HT1080 (cell line): ENCODE measurements at places on chromosomes 7 and 10.

DNA sequence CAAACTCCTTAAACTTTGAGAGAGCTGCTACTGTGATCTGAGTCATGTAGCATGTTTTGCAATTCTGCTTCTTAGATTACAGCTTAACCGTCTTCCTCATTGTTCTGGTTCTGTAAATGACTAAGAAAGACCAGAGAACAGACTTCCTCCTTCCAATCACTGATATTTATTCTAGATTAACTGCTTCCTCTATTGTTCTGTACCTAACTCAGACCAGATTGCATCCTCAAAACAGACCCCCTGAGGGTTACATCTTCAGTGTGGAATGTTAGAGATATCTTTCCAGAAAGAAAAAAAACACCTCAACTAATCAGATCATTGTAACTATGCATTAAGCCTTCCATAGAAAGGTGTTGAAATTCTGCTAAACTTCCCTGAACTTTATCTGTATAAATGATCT, 5.7 kb upstream of the PIP start:
- DNase-seq, result peak; percentile 76

GRCh38 chr10:132449051-132449810, 52.2 kb downstream of the PWWP2B start:
- DNase-seq, result no peak

- no peak for DNase-seq
These were observed 120.3 kb upstream of the PTPRZ1 start for GRCh38 chr7:121752706-121753105.

DNA sequence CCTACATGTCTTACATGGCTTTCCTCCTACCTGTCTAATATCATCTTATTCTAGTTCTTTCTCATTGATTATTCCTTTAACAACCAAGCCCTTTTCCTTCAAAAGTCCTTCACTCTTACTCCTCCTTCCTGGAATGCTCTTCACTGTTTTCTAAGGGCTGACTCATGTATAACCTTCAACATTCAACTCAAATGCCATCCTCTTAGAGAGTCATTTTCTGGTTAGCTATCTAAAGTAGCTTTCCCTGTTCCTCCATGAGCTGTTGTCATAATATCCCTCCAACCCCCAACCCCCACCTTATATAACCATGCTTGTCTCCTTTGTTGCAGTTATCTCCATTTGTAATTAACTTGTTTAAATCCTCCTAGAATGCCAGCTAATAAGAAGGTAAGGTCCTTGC, 286.8 kb downstream of the ADK start:
- DNase-seq, result peak; percentile 78

- peak; percentile 86 for DNase-seq
These were observed 79.1 kb downstream of the PRTFDC1 start for GRCh38 chr10:24873281-24873683.

DNA sequence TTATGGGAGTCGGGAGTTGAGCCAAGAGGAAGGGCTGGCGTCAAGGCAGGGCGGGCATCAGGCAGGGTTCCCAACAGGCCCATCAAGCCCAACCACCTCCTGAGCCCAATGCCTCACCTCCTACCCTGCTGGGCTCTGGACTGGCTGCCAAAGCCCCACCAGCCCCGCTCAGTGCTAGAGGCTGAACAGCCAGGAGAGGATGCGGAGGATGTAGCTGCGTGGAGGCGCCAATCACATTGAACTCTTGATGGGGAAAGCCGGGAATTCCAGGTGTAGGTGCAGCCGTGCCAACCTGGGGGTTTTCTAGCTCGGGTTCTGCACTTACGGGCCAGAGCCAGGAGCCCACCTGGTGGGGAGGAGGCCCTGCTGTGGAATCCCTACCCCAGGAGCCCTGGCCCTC, 12.9 kb downstream of the ATP5MF start:
- DNase-seq, result no peak

- DNase-seq, result no peak
These were observed 386.5 kb upstream of the PFKP start for GRCh38 chr10:2680821-2681220.

DNA sequence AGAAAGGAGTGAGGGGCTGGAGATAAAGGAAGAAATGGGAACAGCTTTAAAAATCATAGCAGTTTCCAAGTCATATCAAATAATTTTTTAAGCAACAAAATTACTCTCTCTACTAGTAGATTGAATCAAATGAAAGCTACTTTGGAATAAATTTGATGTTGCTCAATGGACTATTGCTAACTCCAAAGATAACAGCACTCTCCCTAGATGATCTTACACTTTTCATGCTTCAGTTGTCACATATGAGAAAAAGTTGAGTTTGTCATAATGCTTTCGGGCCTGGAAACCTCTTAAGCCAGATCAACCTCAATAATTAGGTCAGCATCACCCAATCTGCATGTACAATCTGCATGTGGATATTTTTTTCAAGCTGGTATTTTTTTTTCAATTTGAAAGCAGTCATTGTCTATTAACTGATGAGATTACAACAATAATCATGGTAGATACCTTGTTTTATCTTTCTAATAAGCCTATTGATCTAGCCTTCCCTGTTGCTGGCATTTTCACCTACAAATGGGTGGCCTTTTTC, 31.3 kb downstream of the LIPJ start:
- no peak for DNase-seq

DNA sequence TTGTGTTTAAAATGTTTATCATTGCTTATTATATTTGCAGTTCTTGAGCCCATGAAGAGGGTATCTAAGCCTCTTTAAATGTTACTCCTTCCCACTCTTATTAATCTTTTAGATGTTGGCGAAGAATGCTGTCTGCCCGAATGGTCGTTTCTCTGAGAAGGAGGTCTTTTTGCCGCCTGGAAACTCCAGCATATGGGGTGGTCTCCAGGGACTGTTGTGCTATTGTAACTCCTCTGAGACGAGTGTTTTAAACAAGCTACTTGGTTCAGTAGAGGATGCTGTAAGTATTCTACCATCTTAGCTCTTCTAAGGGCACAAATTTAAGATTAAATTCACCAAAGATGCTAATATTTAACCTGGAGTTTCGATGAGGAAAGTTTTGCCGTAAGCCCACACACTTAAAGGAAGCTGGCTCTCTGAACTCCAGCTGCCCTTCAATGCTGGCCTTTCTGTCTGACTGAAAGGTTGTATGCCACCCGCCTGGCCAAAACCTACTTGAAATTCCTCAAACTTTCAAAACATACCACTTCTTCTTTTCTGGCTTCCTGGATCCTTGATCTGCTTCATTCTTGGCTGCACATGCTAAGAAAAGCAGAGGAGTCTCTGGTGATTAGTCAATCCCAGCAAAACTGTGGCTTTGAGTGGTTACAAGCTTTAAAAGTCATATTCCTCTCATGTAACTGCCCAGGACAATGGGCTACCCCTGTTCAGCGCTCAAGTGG, 74.7 kb downstream of the ABCA13 start:
- DNase-seq, result no peak

GRCh38 chr7:22717760-22718159, 9.2 kb upstream of the IL6 start:
- DNase-seq, result no peak

DNA sequence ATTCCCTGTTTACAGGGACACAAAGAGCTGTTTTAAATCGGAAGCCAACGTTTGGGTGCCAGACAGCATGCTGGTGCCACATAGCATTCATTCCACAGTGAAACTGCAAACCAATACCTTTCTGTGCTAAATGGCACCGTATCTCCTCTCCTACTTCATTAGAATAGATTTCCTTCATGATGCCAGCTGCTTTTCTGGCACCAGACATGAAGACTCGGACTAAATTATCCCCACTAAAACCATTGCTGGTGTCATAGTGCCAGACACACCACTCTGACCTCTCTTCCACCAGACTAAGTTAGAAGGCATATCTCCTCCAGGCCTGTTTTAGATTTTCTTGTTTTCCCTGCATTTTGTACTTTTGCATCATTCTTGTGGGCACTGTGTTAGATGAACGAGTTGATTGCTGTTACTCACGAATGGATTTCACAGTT, 155.1 kb downstream of the ETV1 start:
- DNase-seq, result no peak

DNA sequence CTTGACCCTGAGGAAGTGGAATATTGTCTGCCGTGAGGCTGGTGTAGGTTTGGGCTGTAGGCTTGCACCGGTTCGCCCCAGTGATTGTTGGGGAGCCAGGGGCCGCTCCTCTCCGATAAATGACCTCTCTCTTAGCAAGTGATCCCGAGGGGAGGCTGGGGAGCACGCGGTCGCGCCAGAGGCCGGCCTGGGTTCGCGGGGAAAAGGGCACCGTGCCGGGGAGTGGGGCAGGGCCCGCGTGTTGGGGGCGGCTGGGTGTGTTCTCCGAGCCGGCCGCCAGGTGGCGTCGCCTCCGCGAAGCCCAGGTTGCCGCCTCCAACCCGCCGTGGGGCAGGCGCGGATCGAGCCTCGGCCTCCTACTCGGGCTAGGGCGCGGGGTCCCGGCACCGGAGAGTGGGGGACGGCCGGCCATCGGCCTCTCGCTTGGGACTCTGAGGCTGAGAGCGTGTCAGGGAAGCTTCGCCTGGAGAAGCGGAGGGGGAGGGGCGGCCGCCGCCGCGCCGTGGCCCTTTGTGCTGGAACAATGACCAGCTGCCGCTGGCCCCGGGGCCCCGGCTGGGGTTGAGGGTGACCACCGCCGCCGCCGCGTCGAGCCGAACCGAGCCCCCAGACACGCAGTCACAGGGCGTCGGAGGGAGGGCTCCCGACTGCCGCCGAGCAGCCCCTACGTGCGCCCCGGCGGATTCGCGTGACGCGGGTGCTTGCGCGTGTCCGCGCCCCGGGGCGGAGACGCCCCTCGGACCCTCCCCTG, 442 bp upstream of the LZTS2 start:
- DNase-seq, result peak; percentile 66

DNA sequence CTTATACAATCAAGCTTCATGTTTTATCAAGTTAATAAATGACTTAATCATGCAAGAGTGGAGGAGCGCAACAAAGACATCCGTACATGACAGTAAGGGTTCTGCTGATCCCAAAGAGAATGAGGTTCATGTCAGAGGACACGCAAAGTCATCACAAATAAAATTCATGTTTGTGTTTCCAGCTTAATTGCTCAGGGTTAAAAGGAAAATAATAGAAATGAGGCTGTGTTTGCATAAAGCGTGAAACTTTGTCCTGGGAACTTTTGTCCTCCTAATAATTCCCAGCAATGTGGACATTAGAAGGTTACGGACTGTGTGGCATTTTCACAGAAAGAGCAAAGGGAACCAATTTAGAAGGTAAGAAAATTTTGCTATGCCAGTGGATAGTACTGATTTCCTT, 237.3 kb downstream of the INHBA start:
- DNase-seq, result no peak

- DNase-seq, result no peak
These were observed 48.7 kb downstream of the VIPR2 start for GRCh38 chr7:159095979-159096411.

DNA sequence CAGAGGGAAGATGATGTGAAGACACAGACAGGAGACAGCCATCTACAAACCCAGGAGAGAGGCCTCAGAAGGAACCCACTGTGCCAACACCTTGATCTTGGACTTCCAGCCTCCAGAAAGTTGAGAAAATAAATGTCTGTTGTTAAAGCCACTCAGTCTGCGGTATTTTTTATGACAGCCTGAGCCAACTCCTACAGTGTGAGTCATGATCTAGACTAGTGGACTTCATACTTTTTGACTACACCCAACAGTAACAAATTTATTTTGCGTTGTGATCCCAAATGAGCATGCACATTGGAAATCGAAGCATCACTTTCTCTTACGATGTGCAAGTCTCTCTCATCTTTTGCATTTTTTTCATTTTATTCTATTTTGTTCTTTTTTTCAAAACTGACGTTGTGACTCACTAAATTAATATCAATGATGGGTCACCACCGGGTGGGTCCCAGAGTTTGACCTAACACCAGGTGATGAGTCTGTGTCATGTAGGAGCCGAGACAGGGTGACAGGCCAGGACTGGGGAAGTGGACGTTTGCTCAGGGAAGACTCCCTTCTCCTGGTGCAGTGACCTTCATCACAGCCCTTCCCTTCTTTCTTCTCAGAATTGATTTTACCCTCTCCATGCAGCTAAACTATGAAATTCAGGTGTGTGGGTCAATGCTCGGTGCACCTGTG, 28.9 kb downstream of the PHYH start:
- DNase-seq, result peak; percentile 63

- DNase-seq, result no peak
These were observed 99.0 kb upstream of the GATA3 start for GRCh38 chr10:7955446-7955845.

GRCh38 chr10:120578890-120579289, 121.9 kb downstream of the PLPP4 start:
- no peak for DNase-seq

DNA sequence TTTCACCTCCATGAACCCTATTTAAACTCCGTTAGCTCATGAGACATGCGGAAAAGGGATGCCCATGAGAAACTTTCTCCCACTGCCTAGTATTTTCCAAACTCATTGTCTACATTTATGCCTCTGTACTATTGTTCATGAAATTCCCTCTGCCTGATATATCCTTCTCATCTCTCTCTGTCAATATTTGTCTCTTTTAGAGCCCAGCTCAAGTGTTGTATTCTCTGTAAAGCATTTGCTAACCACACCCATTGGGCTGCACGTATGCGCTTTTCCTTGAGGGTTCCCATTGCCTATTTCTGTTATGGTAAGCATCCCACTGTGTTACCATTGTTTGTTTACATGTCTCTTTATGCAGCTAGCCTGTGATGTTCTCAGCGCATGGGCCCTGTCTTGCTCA, 211.4 kb downstream of the MDFIC start:
- no peak for DNase-seq

- peak; percentile 67 for DNase-seq
These were observed 44.6 kb upstream of the VDAC2 start for GRCh38 chr10:75165684-75166622.

- DNase-seq, result no peak
These were observed 10.3 kb downstream of the PWWP2B start for GRCh38 chr10:132407243-132407746.

DNA sequence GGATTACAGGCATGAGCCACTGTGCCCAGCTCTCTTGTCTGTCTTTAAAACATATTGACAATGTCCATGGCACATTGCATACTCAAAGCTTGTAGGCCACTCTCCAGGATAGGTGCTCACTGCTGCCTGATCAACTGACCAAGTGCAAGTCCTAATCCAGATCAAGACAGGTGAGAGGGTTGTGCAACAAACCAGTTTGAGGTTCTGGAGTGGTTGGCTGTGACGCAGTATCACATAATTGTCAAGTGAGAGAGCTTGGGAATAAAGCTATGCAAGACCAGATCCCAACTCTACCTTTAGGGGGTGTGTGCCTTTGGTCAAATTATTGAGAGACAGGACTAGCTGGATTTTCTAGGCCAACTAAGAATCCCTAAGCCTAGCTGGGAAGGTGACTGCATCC, 43.0 kb upstream of the OPN4 start:
- no peak for DNase-seq

DNA sequence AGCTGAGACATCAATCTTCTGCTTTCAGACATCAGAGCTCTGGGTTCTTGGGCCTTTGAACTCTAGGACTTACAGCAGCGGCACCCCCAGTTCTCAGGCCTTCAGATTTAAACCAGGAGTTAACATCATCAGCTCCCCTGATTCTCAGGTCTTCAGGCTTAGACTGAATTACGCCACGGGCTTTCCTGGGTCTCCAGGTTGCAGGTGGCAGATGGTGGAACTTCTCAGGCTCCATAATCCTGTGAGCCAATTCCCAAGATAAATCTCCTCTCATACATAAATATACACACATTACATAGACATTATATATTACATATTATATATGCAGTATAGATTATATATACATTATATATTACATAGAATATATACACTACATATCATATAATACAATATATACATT, 408.9 kb upstream of the AUTS2 start:
- DNase-seq, result no peak
